H9 (cell line): ENCODE measurements at places on chromosomes 7 and 10.
A peak's percentile ranks its signal among the peaks of the same experiment; 100 is the strongest.

GRCh38 chr7:42274053-42274452, 37.0 kb upstream of the GLI3 start:
- no peak for DNase-seq

DNA sequence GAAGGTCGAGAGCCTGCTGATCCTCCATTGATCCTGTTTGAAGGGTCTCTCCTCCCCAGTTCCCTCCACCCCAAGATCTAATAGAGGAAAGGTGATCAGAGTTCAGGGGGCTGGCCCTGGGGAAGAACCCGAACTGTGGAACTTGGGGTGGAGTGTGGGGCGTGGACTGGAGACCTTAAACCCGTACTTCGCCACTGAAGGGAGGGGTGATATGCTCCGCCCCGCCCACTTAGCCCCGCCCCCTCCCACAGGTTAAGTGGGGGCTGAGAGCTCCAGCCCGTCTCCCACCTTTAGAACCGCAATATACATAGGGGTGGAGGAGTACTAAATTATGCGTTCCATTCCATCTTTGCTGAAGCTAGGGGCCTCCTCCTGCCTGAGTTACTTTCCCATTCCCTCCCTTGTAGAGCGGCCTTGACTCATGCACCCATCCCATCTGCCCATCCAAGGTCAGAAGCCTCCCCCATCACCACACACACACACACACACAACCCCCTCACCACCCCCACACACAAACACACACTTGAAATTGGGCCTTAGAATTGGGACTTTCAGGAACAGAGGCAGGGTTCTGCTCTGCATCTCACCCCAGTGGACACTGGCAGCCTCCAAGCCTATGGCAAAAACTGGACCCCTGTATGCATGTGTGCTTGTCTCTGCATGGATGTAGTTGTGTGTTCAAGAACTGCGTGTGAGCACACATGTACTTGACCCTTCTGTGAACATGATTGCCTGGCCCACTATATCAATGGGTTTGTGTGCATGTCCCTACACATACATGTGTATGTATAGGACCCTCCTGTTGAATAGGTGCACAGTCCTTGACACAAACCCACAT, 991 bp downstream of the SEMA4G start:
- peak; percentile 57 for DNase-seq

- DNase-seq: no peak
These were observed 13.6 kb upstream of the KCND2 start for GRCh38 chr7:120259386-120259785.

- no peak for DNase-seq
These were observed 144.7 kb upstream of the ZNF716 start for GRCh38 chr7:57305192-57305748.

- DNase-seq: no peak
These were observed 234.2 kb downstream of the PRPF18 start for GRCh38 chr10:13820964-13821337.

- DNase-seq: peak; percentile 2
These were observed 5.6 kb upstream of the PKD1L1 start for GRCh38 chr7:47953822-47954221.
